Amygdala (tissue), 56 donors: ENCODE measurements at places on chromosomes 12 and 14.

- DNase-seq: no peak
Observed at GRCh38 chr14:105700622-105701288, 174.4 kb downstream of the TMEM121 start.

DNA sequence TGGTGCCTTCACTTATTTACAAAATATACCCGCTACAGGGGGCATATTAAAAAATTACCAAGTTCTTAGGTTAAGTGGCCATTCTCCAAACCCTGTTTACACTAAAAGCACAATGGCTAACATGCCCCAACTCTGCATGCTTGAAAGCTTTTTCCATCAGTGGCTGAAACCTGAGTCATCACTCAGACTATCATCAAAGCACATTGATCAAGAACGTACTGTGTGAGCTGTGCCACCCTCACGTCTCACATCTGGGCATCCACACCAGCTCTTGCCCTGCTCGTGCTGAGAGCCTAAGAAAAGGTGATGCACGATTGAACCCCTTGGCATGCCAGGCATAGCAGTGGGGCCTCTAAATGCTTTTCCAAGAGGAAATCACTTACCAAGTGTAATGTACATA is 13.2 kb downstream of the AQP6 start:
- DNase-seq: no peak

DNA sequence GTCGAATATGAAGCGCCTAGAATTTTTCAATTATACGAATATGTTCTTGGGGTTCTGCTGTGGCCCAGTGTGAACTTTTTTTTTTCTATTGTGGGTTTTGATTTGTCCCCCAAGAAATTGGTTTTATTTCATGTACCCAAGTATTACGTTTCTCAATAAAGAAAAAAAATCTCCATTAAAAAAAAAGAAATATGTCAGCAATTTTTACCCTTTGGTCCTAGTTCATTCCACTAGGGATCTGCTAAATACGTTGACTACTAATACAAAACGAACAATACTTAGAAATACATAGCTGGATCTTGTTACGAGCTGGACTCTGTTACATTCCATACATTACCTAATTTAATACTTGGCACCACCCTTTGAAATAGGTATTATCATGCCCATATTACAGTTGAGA is 216.9 kb downstream of the SLC16A7 start:
- no peak for DNase-seq

- DNase-seq: no peak
Observed at GRCh38 chr12:89354612-89355067, 2.3 kb upstream of the DUSP6 start.

DNA sequence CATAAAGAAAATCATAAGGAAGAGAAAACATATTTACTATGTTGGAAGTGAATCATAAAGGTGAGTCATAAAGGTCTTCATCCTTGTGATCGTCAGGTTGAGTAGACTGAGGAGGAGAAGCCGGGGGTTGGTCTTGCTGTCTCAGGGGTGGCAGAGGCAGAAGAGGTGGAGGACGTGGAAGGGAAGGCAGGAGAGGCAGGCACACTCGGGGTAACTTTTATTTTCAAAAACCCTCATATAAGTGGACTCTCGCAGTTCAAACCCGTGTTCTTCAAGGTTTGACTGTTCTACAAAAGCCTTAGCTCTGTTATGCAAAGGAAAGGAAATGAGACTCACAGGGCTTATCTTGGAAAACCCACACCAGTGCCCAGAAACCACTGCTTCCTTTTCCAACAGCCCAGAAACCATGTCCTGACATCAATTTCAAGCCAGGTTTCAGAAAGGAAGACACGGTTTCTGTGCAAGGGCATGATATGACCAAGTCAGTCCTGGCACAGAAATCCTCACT is 14.0 kb downstream of the SMCO2 start:
- DNase-seq: no peak

DNA sequence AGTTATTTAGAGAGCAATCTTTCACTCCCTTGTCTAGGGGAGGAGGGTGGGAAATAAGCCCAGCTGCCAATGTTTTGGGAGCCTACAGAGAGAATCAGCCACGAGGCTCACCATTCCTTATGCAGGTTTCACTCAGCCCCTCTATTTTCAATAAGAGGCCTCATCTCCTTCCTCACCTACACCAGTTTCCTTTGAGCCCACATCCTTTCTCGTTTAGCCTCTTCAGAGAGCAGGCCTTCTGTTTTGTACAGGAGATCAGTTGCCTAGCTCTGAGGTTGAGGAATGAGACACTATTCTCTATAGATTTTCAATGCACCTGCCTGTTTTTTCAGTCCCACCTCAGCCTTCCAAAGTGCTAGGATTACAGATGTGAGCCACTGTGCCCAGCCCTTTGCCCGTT is 17.9 kb downstream of the SNAPC1 start:
- no peak for DNase-seq

- DNase-seq: no peak
Observed at GRCh38 chr14:24136684-24137528, 912 bp downstream of the PSME1 start.

DNA sequence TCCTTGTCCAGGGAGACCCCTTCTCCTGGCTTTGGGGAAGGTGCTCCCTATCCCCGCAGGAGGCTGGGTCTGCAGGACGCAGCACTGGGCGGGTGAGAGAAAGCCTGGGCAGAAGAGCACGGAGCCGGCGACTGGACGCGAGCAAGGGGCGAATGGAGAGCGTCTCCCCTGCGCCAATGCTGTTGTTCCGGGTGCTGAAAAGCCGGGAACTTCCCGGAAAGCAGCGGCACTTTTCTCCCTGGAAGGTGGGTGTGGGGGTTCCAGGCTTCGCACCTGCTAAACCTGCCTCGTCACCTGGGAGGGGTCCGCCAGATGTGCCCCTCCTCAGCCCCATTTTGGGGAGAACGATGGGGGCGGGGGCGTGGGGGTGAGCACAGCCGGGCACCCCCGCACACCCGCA is 417.1 kb upstream of the TMTC1 start:
- DNase-seq: no peak

DNA sequence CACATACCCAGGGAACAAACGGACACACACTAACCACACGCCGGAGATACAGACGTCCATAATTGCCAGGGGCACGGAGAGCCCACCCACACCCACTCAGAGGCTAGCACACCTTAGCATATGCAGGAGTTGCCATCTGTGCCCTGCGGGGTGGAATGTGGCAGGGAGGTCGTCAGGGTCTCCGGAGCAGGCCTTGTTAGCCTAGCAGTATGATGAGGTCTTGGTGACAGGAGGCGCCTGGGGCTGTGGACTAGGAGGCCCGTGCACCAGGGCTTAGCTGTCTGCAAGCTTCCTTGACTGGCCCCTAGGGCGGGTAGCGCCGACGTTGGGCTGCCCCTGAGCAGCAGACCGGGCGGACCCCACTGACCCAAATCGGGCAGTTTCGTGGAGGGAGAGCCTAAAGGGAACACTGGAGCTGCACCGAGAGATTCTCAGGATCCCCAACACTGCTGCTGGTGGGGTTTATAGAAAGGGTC is 10.0 kb downstream of the STAC3 start:
- DNase-seq: no peak

DNA sequence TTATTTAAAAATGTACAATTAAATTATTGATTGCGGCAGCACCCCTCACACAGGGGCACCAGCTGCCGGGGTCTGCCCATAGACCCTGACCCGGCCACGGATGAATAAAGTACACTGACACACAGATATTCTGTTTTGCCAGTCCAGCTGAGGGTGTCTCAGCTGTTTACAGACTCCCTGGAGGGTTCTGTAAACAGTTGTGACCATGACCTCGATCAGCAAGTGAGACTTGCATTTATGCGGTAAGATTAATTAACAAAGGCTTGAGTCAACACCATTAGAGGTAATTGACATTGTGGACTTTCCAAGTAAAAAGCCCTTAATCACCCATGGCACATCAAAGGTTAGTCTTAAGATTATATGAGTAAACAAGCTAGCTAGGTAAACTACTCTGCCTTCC is 94.3 kb downstream of the FUT8 start:
- DNase-seq: no peak

DNA sequence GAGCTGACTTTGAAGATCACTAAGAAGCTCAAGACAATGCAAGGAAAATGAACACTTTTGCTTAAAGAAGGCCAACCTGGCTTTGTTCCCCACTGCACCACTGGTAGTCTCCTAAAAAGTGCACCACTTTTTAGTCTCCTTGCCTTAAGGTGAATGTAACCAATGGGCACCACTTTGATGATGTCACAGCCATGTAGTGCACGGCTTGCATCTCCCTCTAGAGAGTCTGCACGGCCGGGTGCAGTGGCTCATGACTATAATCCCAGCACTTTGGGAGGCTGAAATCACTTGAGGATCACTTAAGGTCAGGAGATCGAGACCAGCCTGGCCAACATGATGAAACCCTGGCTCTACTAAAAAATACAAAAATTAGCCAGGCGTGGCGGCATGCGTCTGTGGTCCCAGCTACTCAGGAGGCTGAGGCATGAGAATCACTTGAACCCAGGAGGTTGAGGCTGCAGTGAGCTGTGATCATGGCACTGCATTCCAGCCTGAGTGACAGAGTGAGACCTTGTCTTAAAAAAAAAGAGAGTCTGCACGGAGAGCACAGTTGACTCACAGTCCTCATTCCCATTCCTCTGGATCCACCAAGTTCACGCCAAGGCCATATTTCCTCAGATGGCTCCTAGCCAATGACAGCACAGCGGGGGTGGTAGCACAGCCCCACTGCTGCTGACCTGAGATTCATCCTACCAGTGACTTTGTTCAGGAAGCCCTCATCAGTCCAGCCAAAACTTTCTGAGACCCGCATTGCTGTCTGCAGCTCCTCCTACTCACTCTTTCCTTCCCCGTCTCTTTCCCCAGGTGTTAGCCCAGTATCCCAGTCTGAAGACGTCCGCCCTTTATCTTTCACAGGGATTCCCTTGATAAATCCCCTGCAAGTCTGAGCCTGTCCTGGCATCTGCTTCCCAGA is 16.5 kb upstream of the IFT81 start:
- no peak for DNase-seq

DNA sequence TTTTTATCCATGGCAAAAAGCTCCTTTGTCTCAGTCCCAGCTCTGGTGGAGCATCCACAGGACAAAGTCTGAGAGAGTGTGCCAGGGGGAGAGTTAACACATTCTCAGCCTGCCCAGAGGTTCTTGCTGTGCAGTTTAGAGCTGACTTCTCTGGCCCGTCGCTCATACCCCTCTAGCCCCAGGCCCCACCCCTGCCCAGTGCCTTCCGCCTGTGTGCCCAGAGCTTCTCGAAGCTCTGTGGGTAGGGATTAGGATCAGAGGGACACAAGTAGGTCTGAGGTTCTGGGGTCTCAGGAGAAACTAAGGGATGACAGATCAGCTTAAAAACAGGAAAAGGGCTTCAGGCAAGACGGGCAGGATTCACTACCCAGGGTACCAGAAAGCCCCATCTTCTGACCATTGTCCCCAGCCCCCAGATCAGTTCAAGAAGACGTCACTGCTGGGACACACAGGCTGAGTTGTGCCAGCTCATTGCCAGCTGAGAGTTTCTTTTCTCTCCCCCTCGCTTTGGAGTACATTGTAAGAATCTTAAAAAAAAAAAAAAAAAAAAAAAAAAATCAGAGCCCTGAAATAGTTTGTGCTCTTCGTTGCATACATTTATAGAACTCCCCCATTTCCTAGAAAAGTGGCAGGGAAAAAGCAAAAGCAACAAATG is 127.0 kb downstream of the GCH1 start:
- DNase-seq: no peak
